ENCODE measurements at places on chromosomes 3 and 15.

- DNase-seq: no peak
Measured at GRCh38 chr3:107263269-107264021, 113.8 kb upstream of the CCDC54 start.

DNA sequence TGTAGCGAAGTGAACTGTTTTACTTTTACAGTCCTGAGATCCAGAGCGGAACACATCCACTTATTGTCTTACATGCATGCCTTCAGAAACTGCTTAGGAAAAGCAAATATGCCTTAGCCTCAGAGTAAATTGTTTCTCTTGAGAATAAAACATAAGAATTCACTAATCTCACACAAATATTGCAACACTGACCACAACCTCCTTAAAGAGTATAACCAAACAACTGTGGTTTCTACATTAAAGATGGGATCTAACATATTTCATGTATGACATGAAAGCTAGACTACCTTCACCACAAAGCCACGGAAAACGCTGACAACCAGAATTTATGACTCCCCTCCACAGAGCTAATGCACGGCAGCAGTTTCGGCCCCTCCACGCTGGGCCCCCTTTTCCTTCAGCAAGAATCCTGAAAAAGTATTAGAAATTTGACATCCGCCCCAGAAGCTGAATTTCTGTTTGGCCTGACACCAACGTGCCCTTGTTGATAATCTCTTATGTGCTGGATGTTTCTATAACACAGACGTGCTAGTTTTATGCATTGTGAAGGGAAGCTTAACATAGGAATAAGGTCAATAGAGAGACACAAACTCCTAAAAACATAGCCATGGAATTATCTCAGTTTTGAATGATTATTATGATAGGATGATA, 84.6 kb downstream of the GREM1 start:
- no peak for DNase-seq

DNA sequence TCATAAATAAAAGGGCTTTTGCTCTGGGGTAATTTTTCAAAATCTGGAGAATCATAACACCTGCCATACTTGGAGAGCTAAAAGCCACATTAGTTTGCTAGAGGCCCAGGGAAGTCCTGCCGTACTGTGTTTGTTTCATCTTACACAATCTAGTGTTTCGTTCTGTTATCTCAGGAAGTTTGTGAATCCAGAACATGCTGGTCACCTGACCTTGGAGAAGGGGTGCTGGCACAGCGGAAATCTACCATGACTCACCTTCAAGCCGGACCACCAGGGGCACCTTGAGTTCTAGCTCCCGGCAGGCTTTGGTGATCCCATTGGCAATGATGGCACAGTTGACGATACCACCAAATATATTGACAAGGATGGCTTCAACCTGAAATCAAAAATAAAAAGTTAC, 253.9 kb downstream of the SUCLG2 start:
- no peak for DNase-seq

- DNase-seq: no peak
Measured at GRCh38 chr3:11447584-11448200, 175.5 kb downstream of the ATG7 start.
